ENCODE measurements at places on chromosomes 11 and 22.
A peak's percentile ranks its signal among the peaks of the same experiment; 100 is the strongest.

DNA sequence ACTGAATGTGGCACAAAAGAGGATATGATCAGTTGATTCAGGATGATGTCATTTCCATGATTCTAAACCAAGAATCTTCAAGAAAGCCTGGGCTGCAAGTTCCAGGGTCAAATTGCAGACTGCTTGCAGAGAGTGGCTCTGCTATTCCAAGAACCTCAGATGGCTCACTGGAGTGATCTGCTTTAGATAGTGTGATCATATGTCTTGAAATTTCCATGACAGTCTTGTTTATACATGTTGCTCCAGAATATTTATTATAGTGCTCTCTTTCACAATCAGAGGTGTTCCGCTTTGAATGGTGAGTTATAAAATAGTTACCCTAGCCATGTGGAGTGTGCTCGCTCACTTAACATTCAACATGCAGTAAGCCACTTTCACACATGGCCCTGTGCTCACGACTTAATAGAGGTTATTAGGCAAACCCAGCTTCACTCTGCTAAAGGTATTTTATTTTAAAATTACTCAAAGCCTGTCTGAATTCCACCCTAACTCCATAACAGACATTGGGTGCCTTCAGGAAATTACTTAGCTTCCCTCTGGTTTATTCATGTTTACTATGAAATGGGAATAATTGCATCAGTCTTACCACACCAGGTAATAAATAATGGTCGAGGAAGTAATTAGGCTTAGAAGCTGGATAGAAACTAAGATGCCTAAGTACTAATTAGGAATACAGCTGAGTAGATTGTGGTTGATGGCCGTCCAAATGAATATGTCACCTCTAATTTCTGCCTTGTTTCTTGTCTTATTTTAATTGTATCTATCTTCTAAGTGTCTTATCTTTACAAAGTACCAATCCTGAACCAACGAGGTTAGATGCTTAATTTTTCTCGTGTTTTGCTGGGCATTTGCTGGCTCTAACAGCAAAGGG is 187.9 kb downstream of the ETS1 start:
- no peak for DNase-seq

DNA sequence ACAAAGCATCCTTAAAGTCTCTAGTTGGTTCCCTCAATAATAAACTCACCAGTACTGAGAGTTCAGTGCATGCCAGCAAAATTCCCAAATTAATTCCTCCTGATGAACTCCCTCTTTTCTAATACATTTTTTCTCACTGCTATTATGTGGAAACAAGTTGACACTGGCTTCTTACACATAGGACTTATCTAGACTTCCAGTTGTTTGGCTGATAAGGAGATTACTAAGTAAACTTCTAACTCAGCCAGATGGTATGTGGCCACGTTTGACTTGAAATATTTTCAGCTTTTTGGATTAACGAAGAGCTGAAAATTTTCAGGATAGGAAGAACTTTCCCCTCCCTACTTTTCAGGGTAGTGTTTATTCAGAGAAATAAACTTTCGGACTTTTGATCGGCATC is 1154.2 kb upstream of the TENM4 start:
- DNase-seq: no peak

GRCh38 chr22:23608583-23608982 is 23.5 kb downstream of the DRICH1 start:
- no peak for DNase-seq

DNA sequence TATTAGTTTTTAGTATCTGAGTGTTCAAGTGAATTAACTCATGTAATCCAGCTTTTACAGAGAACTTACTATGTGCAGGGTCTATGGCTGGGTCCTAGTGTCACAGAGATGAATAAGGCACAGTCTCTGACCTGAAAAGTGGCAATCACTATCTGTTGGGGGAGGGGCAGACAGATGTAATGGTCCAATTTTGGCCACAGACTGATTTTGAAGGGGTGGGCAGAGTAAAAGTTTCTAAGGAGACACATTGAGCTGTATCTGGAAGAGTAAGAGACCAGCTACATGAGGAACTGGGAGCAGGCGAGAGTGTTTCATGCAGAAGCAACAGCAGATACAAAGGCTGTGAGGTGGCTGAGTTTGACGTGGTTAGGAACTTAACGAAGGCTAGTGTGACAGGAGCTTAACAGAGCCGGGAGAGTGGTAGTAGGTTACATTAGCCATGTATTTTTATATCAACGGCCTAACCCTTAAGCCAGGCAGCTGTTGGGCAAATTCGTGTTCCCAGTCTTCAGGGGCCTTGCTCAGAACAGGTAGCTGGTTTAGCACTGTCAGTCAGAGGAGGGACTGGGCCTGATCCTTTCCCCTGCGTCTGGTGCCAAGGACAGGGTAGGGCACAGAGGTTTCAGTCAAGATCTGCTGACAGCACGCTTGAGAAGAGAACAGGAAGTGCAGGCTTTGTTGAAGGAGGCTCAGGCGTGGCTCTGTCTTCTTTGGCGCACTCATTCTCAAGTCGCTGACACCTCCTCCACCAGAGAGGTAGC is 1.4 kb upstream of the STIM1 start:
- peak; percentile 30 for DNase-seq

DNA sequence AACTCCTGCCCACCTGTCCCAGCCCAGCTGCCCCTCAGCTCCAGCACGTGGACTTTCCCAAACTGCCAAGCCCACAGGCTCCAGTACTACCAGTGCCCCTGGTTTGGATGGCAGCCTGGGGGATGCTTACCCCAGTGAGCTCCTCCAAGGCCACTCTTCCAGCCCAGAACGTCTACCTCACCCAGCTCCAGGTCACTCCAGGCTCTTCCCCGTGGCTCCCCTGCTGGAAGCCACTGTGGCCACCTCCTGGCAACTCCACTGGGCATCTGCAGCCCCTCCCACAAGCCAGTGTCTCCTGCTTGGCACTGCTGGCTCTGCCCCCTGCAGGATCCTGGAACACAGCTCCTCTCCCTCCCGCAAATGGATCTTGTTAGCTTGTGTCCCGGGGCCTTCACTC is 29.3 kb downstream of the LMO1 start:
- DNase-seq: no peak

DNA sequence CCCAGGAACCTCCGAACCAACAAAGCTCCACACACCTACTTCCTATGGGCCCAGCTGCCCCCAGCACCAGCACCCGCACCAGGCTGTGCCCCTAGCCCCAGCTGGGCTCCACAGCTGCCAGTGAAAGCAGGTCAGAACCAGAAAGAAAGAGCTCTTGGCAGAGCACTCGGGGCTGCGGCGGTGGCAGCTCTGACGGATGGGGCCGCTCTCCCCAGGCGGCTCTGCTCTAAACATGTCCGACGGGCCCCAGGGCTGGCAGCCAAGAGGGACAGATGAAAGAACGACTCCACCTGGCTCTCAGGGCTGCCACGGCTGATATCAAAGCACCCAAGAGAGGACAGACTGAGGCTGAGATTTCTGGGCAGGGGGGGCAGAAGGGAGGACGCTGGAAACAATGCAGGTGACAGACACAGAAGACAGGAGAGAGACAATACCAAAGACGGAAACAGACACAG is 25.7 kb downstream of the LRFN4 start:
- DNase-seq: no peak

GRCh38 chr11:111698852-111699559 is 67.2 kb downstream of the PPP2R1B start:
- DNase-seq: no peak

DNA sequence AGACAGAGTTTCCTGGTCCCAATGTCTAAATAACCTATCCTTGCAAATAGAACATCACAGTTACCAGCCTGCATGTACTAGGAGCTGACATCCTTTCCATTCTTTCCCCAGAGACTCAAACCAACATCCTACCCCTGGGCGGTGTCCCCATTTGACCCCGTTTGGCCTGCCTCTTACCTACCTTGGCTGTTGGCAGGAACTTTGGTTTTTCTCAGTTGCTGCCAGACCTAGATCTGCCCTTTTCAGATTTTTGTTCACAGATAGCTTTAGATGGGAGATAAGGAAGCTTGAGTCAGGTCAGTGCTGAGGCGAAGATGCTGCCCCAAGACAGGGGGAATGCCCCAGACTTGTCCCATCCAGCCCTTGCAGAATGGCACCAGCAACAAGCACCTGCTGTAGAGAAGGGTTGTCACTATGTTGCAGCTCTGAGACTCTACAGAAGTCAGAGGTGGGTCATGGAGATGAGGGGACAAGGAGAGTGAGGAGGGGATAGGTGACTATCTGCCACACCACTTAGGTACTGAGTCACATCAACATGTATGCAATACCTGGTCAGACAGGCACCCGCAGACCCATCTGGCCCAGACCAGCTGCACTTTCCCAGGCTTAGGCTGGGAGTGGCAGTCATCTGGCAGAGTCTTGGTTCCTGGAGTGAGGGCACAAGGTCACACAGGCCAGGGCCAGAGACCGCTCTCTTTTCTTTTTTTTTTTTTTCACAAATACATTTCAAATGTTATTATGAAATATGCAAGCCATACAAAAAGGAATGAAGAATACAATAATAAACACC is 61.5 kb upstream of the POU2AF1 start:
- no peak for DNase-seq

Measured in activated CD8-positive, alpha-beta memory T cell treated with anti-CD3 and anti-CD28 coated beads for 1 hour (primary cell).